NCI-H524 treated with DMSO at 0.1 percent for 48 hours (cell line): ENCODE measurements at places on chromosomes 1 and 21.
A peak's percentile ranks its signal among the peaks of the same experiment; 100 is the strongest.

DNA sequence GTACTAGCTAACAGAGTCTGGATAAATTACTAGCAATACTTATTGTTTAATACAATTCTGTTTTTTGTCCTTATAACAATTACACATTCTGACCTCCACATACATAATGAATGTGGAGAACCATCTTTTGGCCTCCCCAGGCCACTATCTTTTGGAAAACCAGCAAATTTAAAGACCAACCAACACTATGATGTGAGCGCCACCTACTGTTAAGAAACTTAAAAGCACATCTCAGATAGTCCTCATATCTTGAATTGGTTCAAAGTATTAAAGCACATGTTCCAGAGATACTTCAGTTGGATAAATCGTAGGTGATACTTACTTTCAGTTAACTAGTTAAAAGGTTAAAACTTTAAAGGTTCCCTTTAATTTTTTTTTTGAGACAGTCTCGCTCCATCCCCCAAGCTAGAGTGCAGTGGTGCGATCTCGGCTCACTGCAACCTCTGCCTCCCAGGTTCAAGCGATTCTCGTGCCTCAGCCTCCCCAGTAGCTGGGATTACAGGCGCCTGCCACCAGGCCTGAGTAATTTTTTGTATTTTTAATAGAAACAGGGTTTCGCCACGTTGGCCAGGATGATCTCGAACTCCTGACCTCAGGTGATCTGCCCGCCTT is 29.3 kb upstream of the USP1 start:
- peak; percentile 25 for DNase-seq

- peak; percentile 5 for DNase-seq
These were observed 305.4 kb downstream of the TTLL7 start for GRCh38 chr1:83693427-83694126.

DNA sequence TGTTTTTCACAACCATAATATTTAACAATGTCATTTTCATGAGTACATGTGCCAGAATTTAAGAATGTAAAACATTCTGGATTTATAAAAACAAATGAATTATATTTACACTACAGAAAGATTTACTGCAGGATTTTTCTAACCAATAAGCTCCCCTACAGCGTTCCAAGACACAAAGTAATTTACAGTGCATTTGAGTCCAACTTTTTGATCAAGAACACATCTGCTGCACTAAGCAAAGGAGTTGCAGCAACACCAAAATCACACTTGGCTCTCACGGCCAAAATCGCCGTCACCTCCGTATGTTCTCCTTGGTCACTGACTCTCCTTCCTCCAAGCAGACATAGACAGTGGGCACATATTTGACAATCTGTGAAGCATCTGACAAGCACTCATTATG is 7.7 kb downstream of the VPS26C start:
- no peak for DNase-seq

DNA sequence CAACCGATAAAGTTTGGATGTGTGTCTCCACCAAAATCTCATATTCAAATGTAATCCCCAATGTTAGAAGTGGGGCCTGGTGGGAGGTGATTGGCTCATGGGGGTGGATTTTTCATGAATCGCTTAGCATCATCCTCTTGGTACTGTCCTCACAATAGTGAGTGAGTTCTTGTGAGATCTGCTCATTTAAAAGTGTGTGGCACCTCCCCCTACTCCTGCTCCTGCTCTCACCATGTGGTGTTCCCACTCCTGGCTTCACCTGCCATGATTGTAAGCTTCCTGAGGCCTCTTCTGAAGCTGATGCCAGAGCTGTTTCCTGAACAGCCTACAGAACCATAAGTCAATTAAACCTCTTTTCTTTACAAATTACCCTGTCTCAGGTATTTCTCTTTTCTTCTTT is 28.2 kb upstream of the PRDX6 start:
- no peak for DNase-seq
